Fibroblast of mammary gland (primary cell): ENCODE measurements at places on chromosomes 12 and 14.

GRCh38 chr12:127628645-127629044 lies 638.3 kb upstream of the TMEM132C start:
- peak; percentile 87 for DNase-seq

DNA sequence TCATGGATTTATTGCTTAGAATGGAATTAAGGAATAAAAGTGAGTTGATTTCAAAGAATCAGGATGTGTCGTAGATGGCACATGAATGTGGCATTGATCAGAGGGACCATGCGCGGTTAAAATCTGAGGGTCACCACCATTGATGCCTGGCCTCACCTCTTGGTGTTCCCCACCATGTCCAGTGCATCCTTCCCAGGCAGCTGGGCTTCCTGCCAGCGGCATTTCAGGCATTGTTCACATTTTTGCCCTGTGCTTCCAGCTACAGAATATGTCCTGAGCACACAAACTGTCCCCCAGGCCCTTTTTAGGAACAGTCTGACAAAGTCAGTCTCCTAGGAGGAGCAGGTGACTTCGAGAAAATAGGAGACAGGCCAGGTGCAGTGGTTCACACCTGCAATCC lies 42.0 kb upstream of the TSPAN9 start:
- no peak for DNase-seq

- peak; percentile 54 for DNase-seq
These were observed 121.9 kb upstream of the ATF1 start for GRCh38 chr12:50642035-50642451.

DNA sequence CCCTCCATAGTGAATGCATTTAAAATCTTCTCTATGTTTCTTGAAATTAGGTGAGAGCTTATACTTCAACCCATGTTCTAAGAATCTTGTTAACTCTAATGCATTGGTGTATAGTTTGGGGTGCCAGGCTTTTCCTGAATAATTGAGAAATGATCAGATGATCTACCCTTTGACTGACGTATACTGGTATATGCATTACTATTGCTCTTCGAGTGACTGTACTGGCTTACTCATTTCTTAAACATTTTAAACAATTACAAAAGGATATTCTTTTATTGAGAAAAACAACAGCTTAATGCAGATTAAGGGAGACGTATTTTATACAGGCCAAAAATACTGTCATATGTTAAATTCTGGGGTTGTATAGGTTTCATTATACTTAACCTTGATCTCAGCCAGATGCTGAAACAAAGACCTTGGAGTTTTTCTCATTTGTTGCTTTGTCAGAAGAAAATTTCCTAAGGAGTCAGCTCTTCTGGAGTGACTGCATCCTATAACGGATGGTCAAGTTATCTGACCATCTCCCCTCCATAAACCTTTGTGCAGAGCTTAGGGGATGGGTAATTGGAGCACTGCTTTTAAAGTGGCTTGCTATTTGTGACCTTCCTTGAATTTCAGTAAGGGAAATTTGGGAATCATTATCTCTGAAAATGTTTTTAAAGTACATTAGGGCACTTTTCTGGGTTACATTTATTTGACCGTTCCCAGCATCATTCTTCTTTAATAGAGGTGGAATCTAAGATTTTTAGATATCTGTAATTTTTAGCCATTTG lies 507.6 kb downstream of the PCNX1 start:
- peak; percentile 78 for DNase-seq

DNA sequence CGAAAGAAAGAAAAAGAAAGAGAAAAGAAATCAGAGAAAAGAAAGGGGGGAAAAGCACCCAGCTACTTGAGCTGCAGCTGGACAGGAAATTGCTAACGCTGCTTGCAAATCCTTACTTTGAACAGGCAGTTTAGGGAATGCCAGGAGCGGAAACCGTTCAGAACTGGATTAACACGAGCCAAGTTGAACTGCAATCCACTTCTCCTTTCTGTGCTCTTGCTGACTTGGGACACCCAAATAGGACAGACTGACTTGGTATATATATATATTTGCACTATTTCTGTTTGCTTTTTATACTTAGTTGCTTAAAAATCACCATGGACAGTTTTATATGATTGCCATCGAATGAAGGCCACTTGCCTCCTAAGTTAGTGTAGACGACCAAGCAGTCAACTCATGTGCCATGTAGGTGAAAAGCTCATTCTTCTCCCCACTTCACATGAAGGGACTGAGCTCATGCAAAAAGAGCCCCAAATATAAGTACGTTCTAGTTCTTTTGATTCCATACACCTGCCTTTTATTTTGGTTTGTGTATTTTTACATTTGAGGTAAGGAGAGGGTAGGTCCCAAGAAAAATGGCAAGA lies 5.5 kb downstream of the DUSP6 start:
- peak; percentile 64 for DNase-seq

DNA sequence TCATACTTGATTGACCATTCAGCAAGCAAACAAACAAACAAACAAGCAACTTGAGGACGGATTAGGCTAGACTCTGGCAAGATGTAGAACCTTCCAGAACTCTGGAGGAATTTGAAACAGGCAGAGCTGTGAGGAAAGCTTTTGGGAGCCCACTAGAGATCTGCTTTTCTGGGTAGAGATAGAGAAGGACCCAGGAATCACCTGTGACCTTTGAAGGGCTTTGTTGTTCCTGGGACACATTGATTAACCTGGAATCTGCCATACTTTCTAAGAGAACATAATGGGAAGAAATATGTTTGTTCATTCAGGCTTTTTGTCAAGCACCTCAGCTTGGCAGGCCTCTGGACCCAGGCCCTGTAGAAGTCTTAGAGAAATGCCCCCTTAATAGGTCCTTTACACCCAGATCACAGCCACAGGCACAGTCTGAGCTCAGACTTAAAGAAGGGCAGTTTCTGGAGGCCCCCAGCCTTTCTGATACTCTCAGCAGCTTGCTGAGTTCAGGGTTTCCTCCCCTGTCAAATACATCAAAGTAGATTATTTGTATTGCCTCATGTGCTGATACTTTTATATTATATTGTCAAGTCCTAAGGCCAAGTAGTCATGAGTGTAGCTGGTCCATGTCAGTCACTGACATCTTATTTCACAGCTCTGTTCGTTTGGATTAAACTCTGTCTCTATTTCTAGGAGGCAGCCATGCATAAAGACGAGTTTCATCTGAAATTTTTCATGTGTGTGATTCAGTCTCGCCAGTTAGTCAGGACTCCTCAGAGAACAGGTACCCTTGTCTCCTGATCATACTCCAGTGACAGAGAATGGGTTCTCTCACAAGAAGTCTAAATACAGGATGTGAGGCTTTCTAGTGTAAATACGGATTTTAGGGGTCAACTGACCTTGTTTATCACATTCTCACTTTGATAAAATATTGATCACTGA lies 1.1 kb upstream of the SENP1 start:
- no peak for DNase-seq

DNA sequence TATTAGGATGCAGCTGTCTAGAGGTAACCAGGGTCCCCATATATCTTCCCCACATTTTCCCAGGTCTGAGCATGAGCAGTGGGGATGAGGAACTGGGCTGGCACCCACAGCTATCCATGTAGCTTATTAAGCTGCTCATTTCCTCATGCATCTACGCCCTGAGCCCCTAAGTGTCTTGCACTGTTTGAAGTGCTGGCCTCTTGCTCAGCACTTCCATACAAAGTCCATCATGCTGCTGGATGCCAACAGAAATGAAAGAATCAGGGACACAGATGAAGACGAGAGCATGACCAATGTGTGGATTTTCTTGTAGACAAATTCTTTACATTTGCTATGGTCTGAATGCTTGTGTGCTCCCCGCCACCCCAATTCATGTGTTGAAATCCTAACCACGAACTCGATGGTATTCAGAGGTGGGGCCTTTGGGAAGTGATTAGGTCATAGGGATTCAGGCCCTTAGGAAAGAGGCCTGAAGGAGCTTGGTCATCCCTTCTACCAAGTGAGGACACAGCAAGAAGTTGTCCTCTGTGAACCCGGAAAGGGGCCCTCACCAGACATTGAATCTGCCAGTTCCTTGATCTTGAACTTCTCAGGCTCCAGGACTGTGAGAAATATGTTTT lies 54.5 kb downstream of the C12orf75 start:
- peak; percentile 48 for DNase-seq

DNA sequence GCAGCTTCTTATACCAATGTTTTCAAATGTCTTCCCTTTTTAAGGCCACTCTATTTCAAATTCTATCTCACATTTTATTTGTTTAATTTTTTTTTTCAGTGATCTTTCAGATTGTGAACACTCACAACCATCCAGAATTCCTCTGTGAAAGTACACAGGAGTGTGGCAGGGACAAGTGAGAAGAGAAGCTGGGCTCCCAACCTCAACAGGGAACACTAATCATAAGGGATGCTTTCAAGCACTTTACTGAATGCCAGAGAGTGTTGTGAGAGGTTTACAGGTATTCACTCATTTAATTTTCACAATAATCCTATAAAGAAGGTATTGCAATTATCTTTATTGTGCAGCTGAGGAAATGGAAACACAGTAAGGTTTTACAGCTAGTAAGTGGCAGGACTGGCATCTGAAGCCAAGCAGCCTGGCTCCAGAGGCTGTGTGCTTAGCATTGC lies 60.1 kb upstream of the PYGL start:
- no peak for DNase-seq

DNA sequence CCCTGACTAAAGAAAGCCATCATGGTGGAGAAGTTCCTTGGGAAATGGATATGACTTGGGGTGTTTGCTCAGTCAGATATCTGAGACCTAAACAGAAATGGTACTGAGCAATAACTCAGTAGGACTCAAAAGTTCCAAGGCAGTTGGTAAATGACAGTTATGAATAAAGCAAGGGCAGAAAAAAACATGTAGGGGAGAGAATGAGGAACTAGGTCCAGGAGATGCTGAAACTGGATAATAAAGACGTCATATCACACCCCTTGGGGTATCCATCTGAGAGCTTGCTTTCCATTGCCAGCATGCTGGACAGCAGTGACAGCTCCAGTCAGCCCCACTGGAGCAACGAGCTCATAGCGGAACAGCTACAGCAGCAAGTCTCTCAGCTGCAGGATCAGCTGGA lies 37.5 kb downstream of the RPGRIP1 start:
- DNase-seq: no peak

- peak; percentile 76 for DNase-seq
These were observed 930 bp upstream of the MIA2 start for GRCh38 chr14:39232554-39233415.

GRCh38 chr12:19855851-19856250 lies 416.6 kb downstream of the AEBP2 start:
- no peak for DNase-seq

DNA sequence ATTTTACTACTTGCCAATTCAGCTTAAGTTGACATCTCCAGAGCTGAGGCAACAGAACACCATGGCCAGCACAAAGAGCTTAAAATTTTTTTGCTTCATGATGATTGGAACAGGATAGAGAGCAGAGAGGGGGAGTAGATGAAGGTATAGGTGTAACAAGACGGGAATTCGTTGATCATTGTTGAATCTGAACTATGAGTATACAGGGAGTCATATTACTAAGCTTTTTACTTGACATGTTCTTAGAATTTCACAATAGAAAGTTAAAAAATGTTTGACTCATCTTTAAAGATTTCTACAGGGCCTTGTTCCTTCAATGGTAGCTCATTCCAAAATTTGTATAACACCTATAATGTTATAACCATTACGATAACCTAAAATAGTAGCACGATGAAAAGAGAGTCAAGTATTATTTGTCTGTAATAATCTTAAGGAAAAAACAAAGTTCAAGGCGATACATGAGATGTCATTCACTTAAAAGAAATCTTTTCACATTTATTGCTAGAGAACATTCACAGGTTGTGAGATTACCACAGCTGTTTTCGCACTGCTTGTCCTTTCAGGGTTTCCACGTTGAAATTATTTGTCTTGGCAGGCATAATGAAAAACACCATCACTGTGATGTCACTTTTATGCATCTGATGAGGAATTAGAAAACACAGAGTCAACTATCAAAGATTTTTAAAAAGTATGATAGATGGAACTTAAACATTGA lies 33.9 kb downstream of the SPX start:
- DNase-seq: peak; percentile 88

DNA sequence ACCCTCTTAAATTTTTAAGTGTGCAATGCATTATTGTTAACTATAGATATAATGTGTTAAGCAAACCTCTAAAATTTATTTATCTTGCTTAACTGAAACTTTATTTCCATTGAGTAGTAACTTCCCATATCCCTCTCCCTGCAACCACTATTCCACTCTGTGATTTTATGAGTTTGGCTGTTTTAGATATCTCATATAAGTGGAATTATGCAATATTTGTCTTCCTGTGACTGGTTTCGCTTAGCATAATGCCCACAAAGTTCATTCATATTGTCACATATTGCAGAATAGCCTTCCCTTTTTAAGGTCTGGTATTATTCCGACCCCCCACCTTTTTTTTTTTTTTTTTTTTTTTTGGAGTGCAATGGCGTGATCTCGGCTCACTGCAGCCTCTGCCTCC lies 247.6 kb downstream of the EMP1 start:
- no peak for DNase-seq

GRCh38 chr14:106844608-106845285 lies 1318.4 kb downstream of the TMEM121 start:
- peak; percentile 18 for DNase-seq

DNA sequence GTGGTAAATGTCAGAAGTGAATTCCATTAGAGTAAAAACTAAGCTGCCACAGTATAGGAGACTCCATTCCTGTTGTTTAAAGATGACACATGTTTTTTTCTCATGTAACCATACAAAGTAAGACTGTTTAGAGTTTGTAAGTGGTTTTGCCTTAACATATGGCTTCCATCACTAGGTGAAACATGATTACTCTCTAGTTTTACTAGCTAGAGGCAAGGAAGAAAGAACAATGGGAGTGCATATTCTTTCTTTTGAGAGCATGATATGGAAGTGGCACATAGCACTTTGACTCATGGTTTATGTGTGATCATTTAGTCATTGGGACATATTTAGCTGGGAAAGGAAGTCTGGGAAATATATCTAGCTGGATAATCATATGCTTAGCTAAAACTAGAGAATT lies 7.7 kb downstream of the ATF7IP start:
- peak; percentile 71 for DNase-seq

DNA sequence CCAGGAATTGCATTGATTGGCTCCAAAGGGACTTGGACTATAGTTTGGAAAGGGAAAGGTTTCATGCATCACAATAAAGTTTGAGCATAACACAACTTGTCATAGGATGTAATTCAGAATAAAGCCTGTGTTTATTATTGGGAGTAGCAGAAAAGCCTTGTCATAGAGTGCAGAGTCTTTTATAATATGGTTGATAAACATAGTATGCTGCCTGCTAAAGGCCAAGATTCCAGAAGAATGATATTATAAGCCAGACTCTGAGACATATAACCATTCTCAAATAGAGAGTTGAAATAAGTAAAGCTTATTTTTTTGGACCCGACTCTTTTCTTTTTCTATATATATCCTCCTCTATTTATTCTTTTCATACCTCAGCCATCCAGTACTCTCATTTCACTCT lies 207.3 kb downstream of the LRIG3 start:
- no peak for DNase-seq

DNA sequence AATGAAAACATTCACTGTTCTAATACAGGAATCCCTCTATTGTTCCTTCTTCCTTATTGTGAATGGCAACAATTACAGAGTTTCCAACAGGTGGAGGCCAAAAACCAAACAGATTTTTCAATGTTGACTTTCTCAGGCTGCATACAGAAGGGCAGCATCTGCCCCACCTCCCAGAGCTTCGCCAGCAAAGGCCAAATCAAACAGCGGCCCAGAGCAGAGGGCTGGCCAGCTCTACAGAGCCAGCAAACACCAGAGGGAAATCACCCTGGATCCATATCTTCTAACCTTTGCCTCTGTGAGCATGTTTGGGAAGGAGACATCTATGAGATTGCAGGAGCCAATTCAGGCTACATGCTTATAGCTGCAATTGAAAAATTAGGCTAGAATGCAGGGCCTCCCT lies 4.4 kb upstream of the CRACR2A start:
- DNase-seq: no peak
